ENCODE measurements at places on chromosomes 13 and 19. TPM values are rescaled to one million over a fixed set of nuclear protein-coding genes. Genes with fewer than 3 reads are reported as not detected.
A peak's percentile ranks its signal among the peaks of the same experiment; 100 is the strongest.

DNA sequence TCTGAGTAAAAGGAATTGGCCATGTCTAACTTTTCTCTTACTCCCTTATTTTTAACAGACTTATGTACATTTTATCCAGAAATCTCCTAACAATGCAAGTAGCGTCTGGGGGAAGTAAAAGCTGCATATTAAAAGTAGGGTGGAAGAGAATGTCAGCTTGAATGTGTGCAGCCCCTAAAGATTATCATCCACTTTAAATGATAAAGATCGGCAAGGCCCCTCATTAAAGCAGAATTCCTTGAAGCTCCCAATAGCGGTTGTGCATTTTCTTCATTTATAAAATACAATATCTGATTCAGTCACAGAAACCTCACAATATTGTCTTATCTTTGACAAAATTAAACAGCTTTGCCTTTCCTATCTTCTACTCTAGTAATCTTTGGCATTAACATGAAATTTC is 184.6 kb downstream of the LHFPL6 start:
- H3K4me1 ChIP-seq, result peaks cover 36% of the 10 kb centered on the region
- H3K27ac ChIP-seq, result no peak overlapping the region
- H3K4me3 ChIP-seq, result no peak overlapping the region
- H3K36me3 ChIP-seq, result no peaks in the 10 kb centered on the region
- H3K27me3 ChIP-seq, result no peaks in the 10 kb centered on the region

GRCh38 chr13:57970404-57970803 is 338.9 kb downstream of the PCDH17 start:
- DNase-seq, result no peak
- no peak overlapping the region for H3K4me3 ChIP-seq
- H3K27me3 ChIP-seq, result no peaks in the 10 kb centered on the region
- H3K36me3 ChIP-seq, result no peaks in the 10 kb centered on the region
- no peak overlapping the region for H3K27ac ChIP-seq

DNA sequence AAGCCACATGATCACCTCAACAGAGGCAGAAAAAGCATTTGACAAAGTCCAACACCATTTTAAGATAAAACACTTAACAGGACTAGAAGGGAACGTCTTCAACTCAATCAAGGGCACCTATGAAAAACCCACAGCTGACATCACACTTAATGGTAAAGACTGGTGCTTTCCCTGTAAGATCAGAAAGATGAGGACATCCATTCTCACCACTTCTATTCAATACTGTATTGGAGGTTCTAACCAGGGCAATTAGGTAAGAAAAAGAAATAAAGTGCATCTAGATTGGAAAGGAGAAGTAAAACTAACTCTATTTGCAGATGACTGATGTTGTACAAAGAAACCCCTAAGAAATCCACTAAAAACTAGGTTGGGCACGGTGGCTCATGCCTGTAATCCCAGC is 11.2 kb upstream of the AKAP8 start:
- DNase-seq, result no peak
- no peak overlapping the region for H3K27ac ChIP-seq
- no peak overlapping the region for H3K4me3 ChIP-seq
- no peaks in the 10 kb centered on the region for H3K27me3 ChIP-seq
- no peaks in the 10 kb centered on the region for H3K4me1 ChIP-seq

DNA sequence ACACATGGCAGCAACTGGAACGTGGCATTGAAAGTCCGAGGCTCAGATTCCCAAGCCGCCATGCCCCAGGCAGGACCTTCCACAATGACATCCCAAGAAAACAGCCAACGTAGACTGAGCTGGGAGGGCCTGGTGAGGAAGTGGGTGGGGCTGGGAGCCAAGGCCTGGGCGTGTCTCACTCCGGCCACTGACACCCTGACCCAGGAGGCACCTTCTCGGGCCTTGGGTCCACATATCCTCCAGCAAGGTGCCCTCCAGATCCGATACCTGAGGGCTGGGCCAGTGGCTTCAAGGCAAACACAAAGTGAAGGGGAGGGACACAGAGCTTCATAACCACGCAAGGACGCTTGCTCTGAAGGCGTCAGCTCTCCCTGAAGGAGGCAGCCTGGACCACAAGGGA is 43.0 kb downstream of the RAB20 start:
- no peaks in the 10 kb centered on the region for H3K27me3 ChIP-seq
- no peak overlapping the region for H3K27ac ChIP-seq
- H3K4me3 ChIP-seq, result no peak overlapping the region
- DNase-seq, result no peak
- peaks cover 23% of the 10 kb centered on the region for H3K4me1 ChIP-seq
- H3K36me3 ChIP-seq, result peaks cover 7% of the 10 kb centered on the region

DNA sequence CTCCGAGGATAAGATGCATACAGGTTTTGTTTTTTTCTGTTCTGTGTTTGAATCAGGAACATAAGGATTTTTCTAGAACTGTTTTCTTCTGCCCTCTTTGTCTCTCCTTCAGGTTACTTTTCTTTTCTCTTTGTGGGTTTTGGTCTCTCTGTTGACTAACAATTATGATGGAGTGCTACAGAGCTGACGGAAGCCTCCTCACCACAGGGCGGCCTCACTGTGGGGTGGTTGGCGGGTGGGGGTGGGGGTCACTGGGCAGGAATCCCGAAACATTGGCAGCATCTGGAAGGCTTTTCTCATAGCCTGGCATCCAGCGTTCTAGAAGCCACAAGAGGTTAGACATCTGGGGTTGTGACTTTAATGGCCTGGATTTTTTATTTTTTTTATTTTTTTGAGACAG is 12.0 kb upstream of the MATK start:
- no peak overlapping the region for H3K27ac ChIP-seq
- peaks cover 14% of the 10 kb centered on the region for H3K4me1 ChIP-seq
- H3K27me3 ChIP-seq, result peaks cover 55% of the 10 kb centered on the region
- DNase-seq, result no peak
- no peak overlapping the region for H3K4me3 ChIP-seq
- no peaks in the 10 kb centered on the region for H3K36me3 ChIP-seq

GRCh38 chr19:3135961-3136683 is at the start of gene GNA15:
TSS of gene GNA15 (plus strand) at chr19:3136033. CDS start at chr19:3136451, 418 bp downstream.
- H3K27ac ChIP-seq, result no peak within 1 kb of the TSS
- H3K4me3 ChIP-seq, result peak within 1 kb of the TSS; percentile 55
- no peaks in the 10 kb centered on the region for H3K36me3 ChIP-seq
- H3K4me1 ChIP-seq, result peaks cover 8% of the 10 kb centered on the region

GRCh38 chr13:40116008-40116407 is 460.5 kb downstream of the COG6 start:
- no peaks in the 10 kb centered on the region for H3K36me3 ChIP-seq
- H3K27ac ChIP-seq, result peak overlapping the region; percentile 23
- H3K4me3 ChIP-seq, result no peak overlapping the region
- no peak for DNase-seq
- no peaks in the 10 kb centered on the region for H3K27me3 ChIP-seq

DNA sequence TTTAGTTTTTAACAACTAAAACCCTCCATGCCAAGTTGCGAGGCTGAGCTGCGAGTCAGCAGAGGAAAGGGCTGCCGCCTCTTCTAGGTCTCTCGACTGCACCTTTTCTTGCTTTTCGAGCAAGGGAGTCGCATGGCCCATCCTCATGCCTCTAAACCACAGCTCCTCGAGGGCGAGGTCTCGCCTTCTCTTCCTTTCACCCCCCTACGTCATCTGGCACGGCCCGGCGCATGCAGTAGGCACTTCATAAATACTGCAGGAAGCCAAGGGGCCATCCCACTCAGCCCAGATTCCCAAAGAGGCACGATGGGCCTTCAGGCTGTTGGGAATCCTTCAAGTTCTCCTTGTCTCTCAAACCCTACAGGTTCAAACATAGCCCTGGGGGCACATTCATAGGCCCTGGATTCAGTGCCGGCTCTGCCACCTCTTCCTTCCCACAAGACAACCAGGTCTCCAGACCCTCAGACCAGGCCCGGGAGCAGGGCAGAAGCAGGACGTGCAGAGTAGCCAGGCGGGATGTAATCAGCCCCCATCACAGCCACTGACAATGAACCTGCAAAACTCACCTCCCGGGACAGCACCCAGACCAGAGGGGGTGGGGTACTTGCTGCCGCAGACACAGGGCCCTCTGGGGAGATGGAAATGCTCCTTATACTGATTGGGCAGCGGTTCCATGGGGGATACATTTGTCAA is 41.7 kb downstream of the GGACT start:
- H3K36me3 ChIP-seq, result no peaks in the 10 kb centered on the region
- no peak for DNase-seq
- H3K4me1 ChIP-seq, result peaks cover 13% of the 10 kb centered on the region
- H3K27ac ChIP-seq, result no peak overlapping the region

- no peaks in the 10 kb centered on the region for H3K27me3 ChIP-seq
- H3K36me3 ChIP-seq, result no peaks in the 10 kb centered on the region
- H3K4me1 ChIP-seq, result peaks cover 15% of the 10 kb centered on the region
- H3K27ac ChIP-seq, result no peak overlapping the region
- no peak overlapping the region for H3K4me3 ChIP-seq
- no peak for DNase-seq
These were observed 305.4 kb downstream of the KLF12 start for GRCh38 chr13:73828811-73829210.

- H3K36me3 ChIP-seq, result no peaks in the 10 kb centered on the region
- H3K4me1 ChIP-seq, result peaks cover 4% of the 10 kb centered on the region
- no peak overlapping the region for H3K4me3 ChIP-seq
- H3K27me3 ChIP-seq, result no peaks in the 10 kb centered on the region
- no peak for DNase-seq
These were observed 109.5 kb downstream of the TM9SF2 start for GRCh38 chr13:99610702-99611289.

DNA sequence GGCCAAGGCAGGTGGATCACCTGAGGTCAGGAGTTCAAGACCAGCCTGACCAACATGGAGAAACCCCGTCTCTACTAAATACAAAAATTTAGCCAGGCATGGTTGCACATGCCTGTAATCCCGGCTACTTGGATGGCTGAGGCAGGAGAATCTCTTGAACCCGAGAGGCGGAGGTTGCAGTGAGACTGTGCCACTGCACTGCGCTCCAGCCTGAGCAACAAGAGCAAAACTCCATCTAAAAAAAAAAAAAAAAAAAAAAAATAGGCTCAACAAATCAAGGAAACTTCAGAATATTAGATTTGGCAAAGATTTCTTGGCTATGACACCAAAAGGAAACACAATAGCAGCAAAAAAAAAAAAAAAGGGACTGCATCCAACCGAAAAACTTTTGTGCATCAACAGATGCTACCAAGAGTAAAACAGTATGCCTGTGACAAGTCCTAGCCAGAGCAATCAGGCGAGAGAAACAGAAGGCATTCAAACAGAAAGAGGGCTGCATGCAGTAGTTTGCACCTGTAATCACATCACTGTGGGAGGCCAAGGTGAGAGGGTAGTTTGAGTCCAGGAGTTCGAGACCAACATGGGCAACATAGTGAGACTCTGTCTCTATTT is 23.8 kb downstream of the ZNF160 start:
- no peak overlapping the region for H3K4me3 ChIP-seq
- peaks cover 36% of the 10 kb centered on the region for H3K36me3 ChIP-seq
- no peak for DNase-seq
- no peaks in the 10 kb centered on the region for H3K27me3 ChIP-seq

Gene NUDT19
- 5.4 TPM for total RNA-seq

Gene LRRC4B
- 8.0 TPM for total RNA-seq

Gene DCT
- 0.78 TPM for total RNA-seq

Data from esophagus muscularis mucosa (tissue), 4 donors.